Caco-2 (cell line): ENCODE measurements at places on chromosomes 12 and 14.
A peak's percentile ranks its signal among the peaks of the same experiment; 100 is the strongest.

- DNase-seq: no peak
Observed at GRCh38 chr14:79881299-79881698, 330.0 kb downstream of the DIO2 start.

DNA sequence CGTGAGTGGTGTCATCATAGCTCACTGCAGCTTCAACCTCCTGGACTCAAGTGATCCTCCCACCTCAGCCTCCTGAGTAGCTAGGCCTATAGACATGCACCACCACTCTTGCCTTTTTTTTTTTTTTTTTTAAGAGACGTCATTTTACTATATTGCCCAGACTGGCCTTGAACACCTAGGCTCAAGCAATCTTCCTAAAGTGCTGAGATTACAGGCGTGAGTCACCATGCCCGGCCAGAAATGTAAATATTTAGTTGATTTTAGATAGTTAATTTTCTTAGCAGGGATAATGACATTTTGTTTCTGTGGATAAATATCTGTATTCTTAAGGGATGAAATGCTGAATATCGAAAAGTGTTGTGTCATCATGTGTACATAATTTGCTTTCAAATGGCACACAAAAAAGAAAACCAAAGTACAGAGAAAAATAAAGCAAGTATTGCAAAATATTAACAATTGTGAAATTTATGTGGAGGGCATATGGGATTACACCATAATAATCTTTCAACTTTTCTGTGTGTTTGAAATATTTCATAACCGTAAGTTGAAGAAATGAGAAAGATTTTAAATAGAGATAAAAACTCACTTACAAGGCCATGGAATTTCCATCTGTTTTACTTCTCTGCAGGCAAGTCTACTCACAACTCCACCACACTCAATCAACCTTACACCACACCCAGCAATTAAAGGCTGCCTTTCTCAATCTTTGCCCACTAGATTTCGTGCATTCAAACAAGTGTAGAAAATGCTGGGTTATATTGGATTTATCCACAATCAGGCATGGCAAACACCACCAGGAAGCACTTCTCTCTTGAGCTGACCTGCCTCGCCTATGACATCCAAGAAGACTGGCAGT, 93.7 kb downstream of the SPTSSA start:
- DNase-seq: peak; percentile 39

- DNase-seq: peak; percentile 50
Observed at GRCh38 chr12:74890237-74890599, 319.4 kb downstream of the KCNC2 start.

- DNase-seq: no peak
Observed at GRCh38 chr12:90972226-90972625, 17.2 kb upstream of the CCER1 start.

DNA sequence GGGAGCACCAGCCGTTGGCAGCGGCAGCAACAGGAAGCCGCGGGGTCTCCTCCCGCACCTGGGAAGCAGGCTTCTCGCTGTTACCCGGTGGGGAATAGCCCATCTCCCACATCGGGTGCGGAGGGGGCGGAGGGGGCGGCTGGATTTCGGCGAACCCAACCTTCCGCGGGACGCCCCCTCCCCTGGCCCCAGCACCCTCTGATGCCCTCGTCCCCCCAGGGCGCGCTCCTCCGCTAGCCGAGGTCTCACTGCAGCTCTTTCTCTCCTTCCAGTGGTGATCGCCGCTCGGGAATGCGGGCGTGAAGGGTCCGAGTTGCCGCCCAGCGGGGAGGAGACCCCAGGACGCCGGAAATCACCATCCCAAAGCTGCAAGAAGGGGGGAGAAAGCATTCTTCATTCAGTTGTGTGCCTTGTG, 303 bp downstream of the SAMD4A start:
- DNase-seq: peak; percentile 56

DNA sequence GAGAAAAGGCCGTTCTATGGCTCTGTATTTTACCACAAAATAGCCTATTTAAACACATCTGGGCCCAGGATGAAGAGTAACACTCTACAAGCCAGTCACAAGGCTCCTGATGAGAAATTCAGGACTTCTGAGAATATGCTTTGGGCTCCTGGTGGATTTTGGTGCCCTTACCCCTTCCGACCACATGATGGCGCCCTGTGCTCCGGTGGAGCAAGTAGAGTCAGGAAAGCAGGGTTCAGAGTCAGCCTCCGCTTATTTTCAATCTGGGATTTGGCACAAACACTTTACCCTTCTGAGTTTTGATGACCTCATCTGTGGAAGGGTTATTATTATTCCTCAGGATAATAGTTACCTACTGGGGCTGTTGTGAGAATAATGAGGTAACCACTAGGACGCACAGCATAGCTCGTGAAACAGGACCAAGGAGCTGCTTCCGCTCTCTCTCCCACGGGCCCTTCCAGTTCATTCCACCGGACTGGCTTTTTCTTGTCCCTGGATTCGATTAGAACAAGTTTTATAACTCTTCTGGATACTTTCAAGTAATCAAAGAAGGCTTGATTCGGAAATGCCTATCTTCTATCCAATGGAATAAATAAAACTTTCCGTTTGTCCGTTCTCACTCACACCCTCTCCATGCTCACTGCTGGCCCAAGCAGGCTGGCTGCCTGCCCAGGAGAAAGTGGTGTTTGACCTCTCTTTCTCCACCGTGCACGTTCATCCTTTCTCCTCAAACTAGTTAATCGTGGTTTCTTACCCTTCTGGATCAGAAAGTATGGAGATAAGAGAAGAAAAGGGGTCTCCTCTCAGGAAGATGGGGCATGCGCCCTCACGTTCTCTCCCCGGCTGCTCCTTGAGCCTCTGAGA, 104.6 kb downstream of the GALC start:
- DNase-seq: peak; percentile 44

DNA sequence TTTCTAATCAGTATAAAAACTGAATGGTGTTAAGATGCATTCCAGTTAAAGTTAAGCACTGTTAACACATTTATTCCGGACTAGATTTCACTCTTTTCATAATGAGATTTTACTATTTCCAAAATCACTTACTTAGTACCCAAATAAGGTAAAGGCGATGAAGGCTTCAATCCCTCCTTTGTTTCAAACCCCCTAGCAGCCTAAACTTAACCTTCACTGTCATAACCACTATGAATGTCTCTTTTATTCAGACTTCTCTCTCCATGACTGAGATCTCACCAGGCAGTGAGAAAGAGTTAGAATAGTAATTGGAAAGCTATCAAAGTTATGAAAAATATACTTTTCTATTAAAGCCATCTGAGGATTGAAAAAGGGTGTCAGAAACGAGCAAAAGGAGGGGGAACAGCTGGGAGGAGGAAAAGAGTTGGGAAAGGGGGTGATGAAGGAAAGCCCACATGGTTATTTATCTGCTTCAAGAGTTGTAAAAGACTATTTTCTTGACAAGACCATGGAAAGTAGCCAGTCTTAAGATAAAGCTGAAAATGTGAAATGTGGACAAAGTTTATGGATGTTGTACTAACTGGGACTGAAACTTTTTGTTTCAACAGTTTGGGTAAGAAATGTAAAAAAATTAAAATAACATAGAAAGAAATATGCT, 11.7 kb downstream of the EPS8 start:
- DNase-seq: no peak

GRCh38 chr14:60658211-60658690, 9.0 kb upstream of the SIX1 start:
- no peak for DNase-seq

DNA sequence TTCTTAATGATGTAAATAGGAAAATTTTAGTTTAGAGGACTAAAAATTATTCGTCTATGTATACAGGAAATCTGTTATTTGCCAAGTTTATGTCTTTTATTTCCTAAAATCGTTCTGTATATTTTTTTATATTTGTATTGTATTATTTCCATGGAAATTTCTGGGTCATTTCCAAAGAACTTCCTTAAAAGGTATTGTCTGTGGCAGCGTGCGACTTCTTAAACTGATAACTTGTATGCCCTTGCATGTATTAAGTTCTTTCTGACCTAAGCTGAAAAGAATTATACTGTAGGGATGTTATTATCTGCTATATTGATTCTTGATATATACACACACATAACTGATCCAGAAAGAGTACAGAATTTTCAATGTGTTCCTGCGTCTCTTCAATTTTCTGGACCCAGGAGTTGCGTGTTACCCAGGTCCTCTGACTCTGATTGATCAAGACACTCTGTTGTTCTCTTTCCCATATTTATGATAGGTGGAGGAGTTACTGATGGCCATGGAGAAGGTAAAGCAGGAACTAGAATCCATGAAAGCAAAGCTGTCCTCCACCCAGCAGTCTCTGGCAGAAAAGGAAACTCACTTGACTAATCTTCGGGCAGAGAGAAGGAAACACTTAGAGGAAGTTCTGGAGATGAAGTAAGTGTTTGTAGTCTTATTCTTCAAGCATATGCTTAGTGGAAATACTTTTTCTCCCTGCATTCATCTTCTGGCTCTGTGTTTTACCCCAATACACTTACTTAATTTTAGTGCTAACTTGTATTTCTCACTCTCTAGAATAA, 298.5 kb downstream of the ERC1 start:
- no peak for DNase-seq

DNA sequence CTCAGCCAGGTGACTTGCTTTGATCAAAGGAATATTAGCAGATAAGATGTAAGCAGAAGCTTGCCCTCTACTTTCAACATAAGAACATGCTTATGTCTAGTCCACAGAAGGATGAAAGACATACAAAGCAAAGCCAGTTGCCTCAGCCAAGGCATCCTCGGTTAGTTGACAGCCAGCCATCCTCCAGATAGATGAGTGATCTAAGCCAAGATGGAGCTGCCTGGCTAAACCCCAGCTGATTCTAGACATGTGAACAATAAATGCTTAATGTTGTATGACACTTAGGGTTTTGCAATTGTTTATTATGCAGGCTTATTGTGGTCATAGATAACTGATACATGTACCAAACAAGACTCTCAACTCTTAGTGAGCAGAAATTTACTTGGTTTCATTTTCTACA, 157.6 kb upstream of the TMTC2 start:
- DNase-seq: no peak

DNA sequence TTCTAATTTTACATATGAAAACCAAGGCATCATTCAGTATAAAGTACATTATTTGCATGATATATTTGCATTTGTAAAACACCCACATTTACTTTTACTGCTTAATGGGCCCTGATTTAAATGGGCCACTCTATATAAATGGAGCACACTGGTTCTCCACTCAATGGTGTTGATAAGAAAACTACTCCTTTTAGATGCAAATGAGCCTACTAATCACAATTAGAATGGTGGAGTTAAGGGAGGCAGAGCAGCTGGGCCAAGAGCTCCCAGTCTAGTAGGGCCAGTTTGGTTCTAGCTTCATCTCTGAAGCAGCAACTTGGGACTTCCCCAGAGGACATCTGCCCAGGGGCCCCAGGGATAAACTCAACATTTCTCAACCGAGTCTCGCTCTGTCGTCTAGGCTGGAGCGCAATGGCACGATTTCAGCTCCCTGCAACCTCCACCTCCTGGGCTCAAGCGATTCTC, 120.7 kb downstream of the FOXN3 start:
- no peak for DNase-seq

GRCh38 chr12:124915239-124916236, 1.1 kb upstream of the UBC start:
- DNase-seq: peak; percentile 59

DNA sequence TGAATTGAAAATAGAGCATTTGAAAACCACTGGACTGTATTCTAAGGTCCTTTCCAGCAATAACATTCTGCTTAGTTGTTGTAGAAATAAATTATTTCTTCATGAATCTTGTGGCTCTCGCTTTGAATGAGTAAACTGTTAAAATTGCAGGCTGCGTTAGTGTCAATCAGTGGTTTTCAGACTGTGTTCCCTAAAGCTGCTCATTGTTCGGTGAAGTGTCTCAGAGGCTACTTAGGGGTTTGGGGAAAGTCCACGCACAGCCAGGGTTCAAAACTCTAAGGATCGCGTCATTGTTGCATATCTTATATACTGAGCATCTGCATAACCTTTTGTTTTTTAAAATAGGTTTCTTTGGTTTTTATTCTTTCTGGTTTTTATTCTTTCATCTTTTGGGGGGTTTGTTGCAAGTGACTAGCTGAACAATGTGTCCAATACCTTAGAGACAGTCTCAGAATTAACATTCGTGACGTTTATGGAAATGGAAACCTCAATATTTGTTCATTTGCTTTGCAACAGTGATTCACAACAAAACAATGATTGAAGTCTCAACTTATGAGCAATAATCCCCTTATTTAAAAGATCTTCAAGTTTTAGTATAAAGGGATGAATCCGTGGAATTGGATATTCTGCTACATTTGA, 108.1 kb downstream of the TTLL5 start:
- no peak for DNase-seq

DNA sequence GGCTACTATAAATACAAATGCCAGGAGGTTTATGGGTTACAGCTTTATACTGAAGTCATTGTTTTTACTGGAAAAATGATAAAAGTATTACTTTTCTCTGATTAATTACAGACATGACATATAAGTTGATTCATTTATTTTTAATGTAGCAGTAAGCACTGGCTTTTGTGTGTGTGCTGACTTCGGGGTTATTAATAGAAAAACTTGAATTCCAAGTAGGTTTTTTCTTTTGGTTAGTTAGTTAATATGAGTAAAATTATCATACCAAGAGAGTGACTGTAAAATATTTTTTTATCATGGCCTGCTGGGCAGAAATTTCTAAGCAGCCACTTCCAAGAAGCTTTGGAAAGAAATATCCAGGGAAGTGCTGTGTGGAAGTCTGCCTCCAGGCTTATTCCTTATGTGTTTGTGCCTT, 56.4 kb downstream of the IFT81 start:
- DNase-seq: no peak

DNA sequence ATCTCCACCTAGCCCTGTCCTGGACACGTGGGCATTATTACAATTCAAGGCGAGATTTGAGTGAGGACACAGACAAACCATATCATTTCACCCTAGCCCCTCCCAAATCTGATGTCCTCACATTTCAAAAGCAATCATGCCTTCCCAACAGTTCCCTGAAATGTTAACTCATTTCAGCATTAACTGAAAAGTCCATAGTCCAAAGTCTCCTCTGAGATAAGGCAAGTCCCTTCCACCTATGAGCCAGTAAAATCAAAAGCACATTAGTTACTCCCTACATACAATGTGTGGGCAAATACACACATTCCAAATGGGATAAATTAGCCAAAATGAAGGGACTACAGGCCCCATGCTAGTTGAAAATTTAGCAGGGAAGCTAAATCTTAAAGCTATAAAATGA, 546.0 kb upstream of the LMO3 start:
- DNase-seq: peak; percentile 6

GRCh38 chr12:52975204-52975603, 26.3 kb downstream of the KRT18 start:
- peak; percentile 71 for DNase-seq

- DNase-seq: no peak
Observed at GRCh38 chr12:95764848-95765247, 25.7 kb downstream of the NTN4 start.

DNA sequence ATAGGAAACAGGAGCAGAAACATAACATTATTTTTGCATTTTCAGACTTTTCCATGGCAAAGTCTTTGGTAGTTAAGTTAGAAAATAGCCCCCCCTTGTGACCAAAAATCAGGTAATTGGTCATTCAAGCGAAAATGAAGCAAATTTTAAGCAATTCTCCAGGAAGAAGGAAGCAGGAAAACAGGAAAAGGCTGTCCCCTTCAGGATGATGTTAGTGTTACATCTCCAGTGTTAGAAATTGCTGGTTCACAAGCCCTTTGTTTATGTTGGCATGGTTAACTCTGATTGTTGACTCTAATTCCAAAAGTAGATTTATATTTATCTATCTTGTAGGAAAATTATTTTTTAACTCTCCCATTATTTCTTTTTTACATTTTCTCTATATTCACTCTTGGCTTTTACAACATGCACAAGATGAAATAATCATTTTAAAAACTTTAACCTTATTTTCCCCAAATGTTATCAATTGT, 18.8 kb upstream of the GAS2L3 start:
- DNase-seq: peak; percentile 40
